ENCODE measurements at places on chromosomes 1 and 21. TPM values are rescaled to one million over a fixed set of nuclear protein-coding genes. Genes with fewer than 3 reads are reported as not detected.

TSTD1 gene
- 9.5 TPM for total RNA-seq

RNU1-4 gene
- total RNA-seq: 1,553 TPM

- no peak for DNase-seq
- no peaks in the 10 kb centered on the region for H3K27me3 ChIP-seq
- H3K36me3 ChIP-seq: peaks cover 5% of the 10 kb centered on the region
Measured at GRCh38 chr1:206587904-206588303, 24.4 kb downstream of the EIF2D start.

DNA sequence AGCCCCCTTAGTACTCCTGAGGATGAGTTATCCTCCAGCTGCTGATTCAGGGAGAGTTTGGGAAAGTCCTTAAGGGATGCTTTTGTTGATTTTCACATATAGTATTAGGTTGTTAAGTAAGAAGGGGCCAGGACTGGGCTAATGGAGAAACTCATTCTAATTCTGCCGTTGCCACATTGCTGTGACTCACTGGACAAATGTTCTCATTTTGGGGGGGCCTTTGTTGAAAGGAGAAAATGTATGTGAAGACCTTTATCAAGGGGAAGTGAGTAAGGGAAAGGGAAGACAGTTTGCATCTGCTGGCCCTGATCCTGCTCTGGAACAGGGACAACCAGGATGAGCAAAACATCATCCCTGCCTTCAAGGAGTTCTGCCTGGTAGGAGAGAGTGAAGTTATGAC is 123.2 kb upstream of the FGGY start:
- DNase-seq: peak; percentile 73
- no peaks in the 10 kb centered on the region for H3K27me3 ChIP-seq
- peaks cover 8% of the 10 kb centered on the region for H3K4me1 ChIP-seq
- H3K27ac ChIP-seq: no peak overlapping the region
- no peak overlapping the region for H3K4me3 ChIP-seq

GRCh38 chr1:81126989-81127581 is 673.6 kb upstream of the ADGRL2 start:
- no peak overlapping the region for H3K4me3 ChIP-seq
- peak; percentile 22 for DNase-seq
- H3K27ac ChIP-seq: no peak overlapping the region
- no peaks in the 10 kb centered on the region for H3K36me3 ChIP-seq
